ENCODE measurements at places on chromosomes 13 and 19. TPM values are rescaled to one million over a fixed set of nuclear protein-coding genes. Genes with fewer than 3 reads are reported as not detected.

ZNF416 gene
- 11.2 TPM for total RNA-seq

GPR180 gene
- 3.0 TPM for total RNA-seq

BEST2 gene
- not detected for total RNA-seq

KLK3 gene
- not detected for total RNA-seq

FKBP8 gene
- 203 TPM for total RNA-seq

GPR12 gene
- total RNA-seq = 2.5 TPM

PPM1N gene
- 6.6 TPM for total RNA-seq

LMO7 gene
- 5.0 TPM for total RNA-seq

PRSS57 gene
- 0.78 TPM for total RNA-seq

AP3D1 gene
- total RNA-seq = 133 TPM

COX7A1 gene
- 62.3 TPM for total RNA-seq

PIBF1 gene
- total RNA-seq = 20.3 TPM

S1PR2 gene
- 12.5 TPM for total RNA-seq

KLF12 gene
- 59.9 TPM for total RNA-seq

KLK4 gene
- 0.66 TPM for total RNA-seq

CABP5 gene
- not detected for total RNA-seq

SYMPK gene
- 78.1 TPM for total RNA-seq

ZNF738 gene
- total RNA-seq = 80.3 TPM

DACT3 gene
- total RNA-seq = 55.1 TPM

ENOX1 gene
- 8.7 TPM for total RNA-seq

GFY gene
- 0.88 TPM for total RNA-seq

DCLK1 gene
- 63.9 TPM for total RNA-seq

VSIG10L gene
- 3.5 TPM for total RNA-seq

LPAR2 gene
- 364 TPM for total RNA-seq

GGN gene
- 2.0 TPM for total RNA-seq

ZNF470 gene
- total RNA-seq = 10.1 TPM

STOML3 gene
- not detected for total RNA-seq

GRIN3B gene
- total RNA-seq = 0.93 TPM

PSPN gene
- 2.3 TPM for total RNA-seq

DCT gene
- total RNA-seq = 0.07 TPM

CEBPA gene
- total RNA-seq = 0.66 TPM

NRTN gene
- total RNA-seq = 1.2 TPM

CEP89 gene
- 42.5 TPM for total RNA-seq

COL4A1 gene
- 14.6 TPM for total RNA-seq

RFPL4AL1 gene
- 0.96 TPM for total RNA-seq

RGL3 gene
- 0.66 TPM for total RNA-seq

SLC1A6 gene
- 22.8 TPM for total RNA-seq

ZNF417 gene
- total RNA-seq = 23.0 TPM

TMEM86B gene
- 7.6 TPM for total RNA-seq

KLHL1 gene
- total RNA-seq = not detected

PTH2 gene
- total RNA-seq = 2.5 TPM

TDRD3 gene
- 15.8 TPM for total RNA-seq

GSX1 gene
- total RNA-seq = not detected

NFIX gene
- total RNA-seq = 2.4 TPM

THSD1 gene
- 0.27 TPM for total RNA-seq

FKRP gene
- total RNA-seq = 46.6 TPM

OVOL3 gene
- total RNA-seq = not detected

CEACAM16 gene
- not detected for total RNA-seq

ZSCAN4 gene
- total RNA-seq = 0.69 TPM

IER2 gene
- total RNA-seq = 109 TPM

CPT1C gene
- total RNA-seq = 133 TPM

PRODH2 gene
- total RNA-seq = 0.64 TPM

Measured in glutamatergic neuron (in vitro differentiated cells).